ENCODE measurements at places on chromosomes 11 and 22.

- no peak for DNase-seq
These were observed 48.6 kb downstream of the MTNR1B start for GRCh38 chr11:93017821-93018690.

GRCh38 chr22:19686946-19687345, 27.4 kb upstream of the SEPTIN5 start:
- DNase-seq: no peak

GRCh38 chr22:20857247-20857643, 1.4 kb downstream of the PI4KA start:
- DNase-seq: no peak

DNA sequence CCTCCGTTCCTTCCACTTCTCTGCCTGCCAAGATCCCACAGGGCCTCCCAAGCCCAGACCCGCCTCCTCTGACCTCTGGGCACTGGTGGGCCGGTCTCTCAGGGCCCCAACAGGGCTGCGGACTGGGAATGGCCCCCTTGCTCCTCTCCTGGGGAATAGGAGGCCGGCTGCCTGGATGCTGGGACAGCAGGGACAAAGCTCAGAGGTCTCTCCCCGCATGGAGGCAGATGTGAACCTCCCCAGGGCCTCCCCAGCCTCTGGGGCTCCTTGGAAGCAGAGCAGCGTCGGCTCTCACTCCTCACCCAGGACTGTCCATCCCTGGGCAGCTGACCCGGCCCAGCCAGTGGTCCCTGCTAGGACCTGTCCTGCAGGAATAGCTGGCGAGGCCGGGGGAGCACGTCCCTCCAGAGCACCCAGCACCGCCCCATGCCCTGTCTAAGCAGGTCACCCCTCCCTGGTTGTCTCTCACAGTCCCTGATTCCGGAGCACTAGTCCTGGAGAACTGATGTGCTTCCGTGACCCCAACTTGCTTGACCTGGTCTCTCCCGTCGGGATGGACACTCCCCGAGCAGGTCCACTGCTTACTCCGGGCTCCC, 85.8 kb downstream of the RTL6 start:
- DNase-seq: no peak

- DNase-seq: no peak
These were observed 43.1 kb downstream of the BUD13 start for GRCh38 chr11:116729501-116730240.

DNA sequence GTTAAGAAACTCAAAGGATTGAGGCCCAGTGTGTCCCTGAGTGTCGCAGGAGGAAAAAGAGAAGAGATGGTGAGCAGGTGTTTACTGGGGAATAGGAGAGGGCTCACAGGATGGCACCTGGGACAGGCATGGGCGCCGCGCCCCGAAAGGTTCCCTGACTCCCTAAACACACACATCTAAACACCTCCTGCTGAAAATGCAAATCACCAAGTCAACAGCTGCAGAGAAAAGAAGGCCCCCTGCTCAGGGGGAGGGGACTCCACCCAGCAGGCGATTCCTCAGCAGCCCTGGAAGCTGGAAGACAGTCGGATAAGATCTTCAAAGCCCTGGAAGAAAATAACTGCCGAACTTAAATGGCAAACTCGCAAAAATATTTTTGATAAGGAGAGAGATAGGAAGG, 377.2 kb downstream of the BRD1 start:
- no peak for DNase-seq

DNA sequence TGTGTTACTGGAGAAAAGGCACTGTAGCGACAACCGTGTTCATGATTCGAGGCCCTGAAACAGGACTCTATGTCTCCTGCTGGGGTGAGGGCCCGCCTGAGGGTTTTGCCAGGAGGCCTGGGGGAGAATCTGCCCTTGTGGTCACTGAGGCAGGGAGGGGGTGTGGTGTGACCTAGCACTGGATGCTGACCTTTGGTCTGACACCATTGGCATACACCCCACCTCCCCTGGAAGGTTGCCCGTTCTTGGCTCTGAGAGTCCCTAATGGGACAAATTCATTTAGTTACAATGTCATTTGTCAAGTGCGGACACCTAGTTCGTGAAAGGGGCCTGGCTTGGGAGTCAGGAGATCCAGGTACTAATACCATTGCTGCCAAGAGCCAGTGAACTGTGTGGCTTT, 29.0 kb downstream of the NECTIN1 start:
- DNase-seq: no peak

DNA sequence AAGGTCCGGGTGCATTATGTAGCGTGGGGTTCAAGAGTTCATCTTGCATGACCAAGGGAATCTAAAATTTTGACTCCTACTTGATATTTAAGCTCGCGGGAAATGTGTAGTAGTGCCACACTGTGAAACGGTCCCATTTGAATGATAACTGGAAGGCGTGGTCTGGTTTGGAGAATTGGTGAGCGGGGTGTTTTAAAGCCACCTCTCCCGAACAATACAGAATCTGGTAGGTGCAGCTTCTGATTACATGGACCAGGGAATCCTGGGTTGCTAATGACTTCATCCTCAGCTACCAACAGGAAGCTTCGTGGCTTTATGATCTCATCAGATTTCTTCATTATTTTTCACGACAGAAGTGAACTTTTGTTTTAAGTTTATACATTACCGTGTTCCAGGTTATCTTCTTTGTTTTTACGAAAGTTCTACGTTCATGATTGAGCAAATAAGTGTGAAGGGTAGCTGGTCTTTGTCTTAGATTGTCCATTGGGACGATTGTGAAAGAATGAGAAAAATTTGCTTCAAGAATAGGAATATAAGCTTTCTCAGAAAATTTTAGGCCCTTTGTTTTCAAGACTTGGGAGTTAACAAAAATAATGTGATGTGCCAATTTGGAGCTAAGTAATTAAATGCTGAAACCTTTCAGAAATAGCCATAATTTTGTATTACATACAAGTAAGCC, 1.7 kb downstream of the QSER1 start:
- no peak for DNase-seq

DNA sequence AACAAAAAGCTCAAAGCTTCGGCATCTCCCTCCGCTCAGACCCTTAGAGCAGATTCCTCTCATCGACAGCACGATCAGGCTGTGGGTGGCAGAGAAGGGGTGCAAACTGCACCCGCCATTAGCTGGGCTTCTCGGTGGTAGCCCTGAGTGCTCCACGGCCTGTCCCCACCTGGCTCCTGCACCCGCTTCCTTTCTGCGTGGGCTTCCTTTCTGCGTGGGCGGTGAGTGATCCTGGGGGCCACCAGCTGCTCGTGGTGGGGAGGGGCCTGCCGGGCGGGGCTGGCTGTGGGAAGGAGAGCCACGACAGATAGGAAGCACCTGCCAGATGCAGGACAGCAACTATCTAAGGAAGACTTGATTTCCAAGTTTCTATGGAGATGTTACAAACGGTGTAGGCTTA, 55.0 kb downstream of the BRD1 start:
- no peak for DNase-seq

DNA sequence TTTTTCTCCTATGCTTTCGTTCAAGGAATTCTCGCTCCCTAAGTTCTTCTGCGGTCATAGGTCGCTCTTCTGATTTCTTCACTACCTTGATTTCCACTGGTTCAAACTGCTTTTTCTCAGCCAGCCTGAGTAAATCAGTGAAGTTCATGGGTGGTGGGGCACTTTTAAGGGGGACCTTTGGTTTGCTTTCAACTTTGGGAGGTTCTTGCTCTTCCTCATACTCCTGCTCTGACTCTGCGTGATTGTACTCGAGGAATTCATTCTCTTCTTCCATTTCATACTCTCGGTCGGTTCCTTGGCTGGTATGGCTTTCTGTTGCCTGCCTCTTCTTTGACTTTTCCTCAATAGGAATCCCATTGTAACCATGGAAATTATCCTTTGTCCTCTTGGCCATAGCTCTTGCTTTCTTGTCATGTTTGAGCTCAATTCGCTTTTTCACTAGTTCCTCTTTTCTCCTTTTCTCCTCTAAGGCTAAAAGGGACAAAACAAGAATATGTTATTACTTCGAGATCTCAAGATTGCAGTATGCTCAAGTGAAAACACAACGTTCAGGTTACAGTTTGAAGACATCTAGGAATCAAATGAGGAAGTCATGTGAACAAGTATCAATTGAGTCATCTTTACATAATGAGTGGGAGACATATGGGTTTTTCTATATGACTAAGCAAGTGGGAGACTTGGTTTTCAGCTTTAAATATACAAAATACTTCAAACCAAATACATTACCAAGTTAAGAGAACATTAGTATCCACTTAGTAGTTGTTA, 16.2 kb downstream of the MISFA start:
- no peak for DNase-seq

DNA sequence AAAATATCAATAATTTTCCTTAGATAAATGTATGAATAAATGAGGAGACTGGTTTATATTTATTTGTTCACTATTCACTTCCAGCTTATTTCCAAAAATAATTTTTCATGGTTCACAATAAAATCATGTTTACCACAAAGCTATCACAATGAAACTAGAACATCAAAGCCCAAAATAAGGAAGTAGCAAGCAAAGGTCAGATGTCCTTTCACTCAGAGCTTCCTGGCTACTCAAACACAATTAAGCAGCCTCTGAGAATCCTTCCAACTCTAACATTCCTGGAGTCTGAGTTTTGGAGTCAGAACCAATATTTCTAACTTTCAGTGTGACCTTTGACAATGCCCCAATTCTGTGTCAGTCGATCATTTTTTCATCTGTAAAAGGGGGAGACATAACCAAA, 527.0 kb downstream of the SOX6 start:
- DNase-seq: no peak

DNA sequence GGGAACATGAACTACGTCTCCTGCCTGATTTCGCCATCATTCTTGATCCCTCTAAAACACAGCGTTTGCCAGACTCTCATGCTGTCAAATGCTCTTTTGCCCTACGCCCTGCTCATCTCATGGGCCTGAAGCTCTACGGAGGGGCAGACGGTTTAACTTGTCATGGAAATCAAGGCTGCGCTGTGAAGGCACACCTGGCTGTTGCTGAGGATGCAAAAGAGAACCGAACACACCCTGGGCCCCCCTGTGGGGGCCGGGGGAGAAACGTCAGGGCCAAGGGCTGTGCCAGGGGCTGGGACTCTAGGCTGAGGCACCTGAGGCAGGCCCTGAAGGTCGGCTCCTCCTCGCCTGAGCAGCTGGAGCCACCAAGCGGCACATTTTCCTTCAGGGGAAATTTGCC, 957.2 kb downstream of the BRD1 start:
- no peak for DNase-seq

GRCh38 chr11:67265633-67266448, 432 bp upstream of the GRK2 start:
- DNase-seq: peak; percentile 73

DNA sequence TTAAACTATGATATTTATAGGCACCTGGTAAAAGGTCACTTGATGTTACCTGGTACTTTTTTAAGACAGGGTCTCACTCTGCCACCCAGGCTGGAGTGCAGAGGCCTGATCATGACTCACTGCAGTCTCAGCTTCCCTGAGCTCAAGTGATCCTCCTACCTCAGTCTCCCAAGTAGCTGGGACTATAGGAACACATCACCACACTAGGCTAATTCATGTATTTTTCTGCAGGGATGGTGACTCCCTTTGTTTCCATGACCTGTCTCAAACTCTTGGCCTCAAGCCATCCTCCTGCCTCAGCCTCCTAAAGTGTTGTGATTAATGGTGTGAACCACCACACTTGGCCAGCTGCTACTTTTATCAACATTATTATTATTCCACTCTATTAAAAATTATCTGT, 47.6 kb downstream of the OR4C45 start:
- DNase-seq: no peak

DNA sequence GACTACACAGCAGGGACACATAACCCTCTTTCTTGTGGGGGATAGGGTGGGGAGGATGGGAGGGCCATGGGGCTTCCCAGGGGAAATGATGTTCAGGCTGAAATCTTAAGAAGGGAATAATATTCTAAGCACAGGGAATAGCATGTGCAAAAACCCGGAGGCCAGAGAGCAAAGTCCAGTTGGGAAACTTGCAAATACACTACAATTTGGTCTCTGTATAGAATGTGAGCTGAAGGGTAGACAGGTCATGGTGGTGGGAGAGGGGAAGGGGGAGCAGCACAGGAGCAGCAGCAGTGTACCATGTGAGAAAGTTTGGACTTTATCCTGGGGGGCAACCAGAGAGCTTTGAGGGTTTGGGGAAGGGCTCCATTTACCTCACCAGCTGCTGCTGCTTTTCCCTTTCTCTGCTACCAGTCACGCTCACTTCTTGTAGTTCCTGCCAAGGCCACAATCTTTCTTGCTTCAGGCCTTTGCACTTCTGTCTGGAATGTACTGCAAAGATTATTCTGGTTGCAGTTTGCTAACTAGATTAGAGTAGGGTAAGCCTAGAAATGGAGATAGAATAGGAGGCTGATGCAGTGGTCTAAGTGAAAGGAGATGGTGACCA, 43.0 kb downstream of the KREMEN1 start:
- no peak for DNase-seq

DNA sequence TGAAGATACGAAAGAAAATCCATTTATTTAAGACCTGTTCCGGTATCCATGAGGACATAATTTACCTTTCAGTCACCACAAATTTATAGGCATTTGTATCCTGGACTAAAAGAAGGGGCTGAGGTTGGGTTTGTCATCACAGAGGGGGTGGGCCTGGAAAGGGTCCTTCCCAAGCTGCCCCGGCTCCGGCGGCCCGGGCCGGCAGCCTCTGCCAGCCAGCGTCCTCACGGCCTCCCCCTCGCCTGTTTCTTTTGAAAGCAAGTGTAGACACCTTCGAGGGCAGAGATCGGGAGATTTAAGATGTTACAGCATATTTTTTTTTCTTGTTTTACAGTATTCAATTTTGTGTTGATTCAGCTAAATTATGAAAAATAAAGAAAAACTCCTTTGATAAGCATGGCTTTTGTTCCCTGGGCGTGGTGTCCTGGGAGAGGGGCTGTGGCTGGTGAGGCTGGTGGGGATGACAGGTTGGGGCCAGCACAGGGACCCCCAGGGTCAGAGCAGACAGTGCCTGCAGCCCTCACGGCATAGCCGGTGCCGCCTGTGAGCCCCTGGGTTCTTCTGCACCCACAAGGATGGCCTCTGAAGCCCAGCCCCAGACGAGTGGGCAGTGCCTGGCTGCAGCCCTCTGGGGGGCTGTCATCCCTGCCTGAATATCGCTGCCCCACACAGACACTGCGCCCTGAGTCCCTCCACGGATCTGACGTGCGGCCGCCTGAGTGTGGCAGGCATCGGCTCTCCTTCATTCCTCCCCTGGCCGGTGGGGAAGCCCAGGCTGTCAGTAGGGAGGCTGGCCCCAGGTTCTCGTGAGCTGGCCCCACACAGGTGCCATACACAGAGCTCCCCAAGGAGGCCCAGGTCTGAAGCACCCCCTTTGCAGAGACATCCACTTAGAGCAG, 1075.9 kb downstream of the BRD1 start:
- DNase-seq: no peak

- DNase-seq: no peak
These were observed 68.2 kb downstream of the USP35 start for GRCh38 chr11:78256962-78257361.

- DNase-seq: no peak
These were observed 615 bp upstream of the NFAM1 start for GRCh38 chr22:42432818-42433217.

- no peak for DNase-seq
These were observed 526 bp downstream of the TPST2 start for GRCh38 chr22:26589367-26589844.

DNA sequence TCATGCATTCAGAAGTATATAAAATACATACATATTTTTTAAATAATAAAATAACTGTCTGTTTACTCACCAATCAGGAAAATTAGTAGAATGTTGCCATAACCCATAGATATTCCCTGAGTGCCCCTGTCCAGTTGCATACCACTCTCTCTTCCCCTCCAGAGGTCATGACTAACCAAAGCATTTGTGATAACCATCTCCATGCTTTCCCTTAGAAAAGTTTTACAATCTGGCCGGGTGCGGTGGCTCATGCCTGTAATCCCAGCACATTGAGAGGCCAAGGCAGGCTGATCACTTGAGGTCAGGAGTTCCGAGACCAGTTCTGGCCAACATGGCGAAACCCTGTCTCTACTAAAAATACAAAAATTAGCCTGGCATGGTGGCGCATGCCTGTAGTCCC, 33.2 kb upstream of the LDHA start:
- DNase-seq: no peak
